ENCODE measurements at places on chromosomes 4 and X. TPM values are rescaled to one million over a fixed set of nuclear protein-coding genes. Genes with fewer than 3 reads are reported as not detected.
A peak's percentile ranks its signal among the peaks of the same experiment; 100 is the strongest.

DNA sequence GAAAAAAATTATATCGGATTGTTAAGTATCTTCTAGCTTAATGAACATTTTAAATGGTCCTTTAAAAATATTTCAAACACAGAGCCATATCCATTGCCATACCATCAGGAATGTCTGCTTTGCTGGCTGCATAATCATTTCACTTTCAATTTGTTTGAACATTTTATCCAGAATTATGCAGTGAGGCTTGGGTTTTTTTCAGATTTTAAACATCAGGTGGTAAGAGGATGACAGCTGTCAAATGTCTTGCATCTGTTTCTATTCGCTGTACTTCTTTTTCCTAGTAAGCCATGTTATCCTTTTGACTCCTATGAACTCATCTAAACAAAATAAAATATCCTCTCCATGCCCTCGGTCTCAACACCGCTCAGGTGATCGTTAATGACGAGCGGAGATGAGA, 802 bp downstream of the RFC1 start:
- DNase-seq = no peak

DNA sequence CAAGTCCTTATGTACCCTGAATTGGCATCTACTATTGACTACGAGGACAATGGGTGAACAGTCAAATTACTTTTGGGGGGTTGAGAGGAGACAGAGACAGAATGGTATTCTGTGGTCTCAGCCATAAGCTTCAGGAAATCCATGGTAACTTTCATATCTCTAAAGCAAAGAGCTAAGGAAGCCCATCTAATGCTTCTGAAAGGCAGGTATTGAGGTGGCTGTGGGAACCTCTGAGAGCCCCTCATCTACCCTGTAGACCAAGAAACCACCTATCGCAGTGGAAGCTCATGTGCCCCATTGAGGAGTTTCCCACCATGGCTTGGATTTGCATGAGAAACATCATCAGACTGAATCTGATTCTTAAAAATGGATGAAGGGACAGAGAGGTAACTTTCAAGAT, 23.1 kb upstream of the BMP2K start:
- no peak for DNase-seq

DNA sequence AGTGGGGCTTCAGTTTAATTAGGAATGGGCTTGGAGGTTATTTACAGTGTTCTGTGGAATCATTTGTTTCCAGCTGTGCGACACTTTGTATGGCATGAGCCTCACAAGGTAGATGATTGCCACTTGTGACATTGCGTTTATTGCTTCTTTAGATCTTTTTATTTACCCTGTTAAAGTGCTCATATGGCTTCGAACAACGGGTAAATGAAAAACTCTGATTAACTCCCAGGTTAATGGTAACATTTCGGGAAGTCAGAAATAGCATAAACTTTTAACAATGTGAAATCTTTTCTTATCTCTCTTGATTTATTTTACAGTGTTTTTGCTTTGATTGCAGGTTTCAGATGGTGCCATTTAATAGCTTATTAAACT, 494.3 kb downstream of the IDS start:
- no peak for DNase-seq

DNA sequence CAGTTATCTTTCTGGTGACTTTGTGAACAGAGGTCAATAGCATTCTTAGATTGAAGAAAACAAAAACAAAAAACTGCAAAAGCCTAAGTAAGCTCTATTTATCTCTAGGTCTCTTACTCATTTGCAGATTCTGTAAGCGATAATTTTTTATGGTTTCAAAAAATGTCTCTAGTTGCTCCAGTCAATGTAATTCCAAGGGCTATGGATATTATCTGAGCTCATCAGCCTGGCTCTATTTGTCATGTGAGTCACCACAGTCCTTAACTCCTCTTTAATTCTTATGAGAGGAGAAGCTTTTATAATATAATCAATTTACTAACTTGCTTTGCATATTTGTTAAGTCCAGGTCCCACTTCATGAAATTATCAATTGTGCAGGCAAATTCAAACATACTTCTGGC, 79.1 kb downstream of the NPFFR2 start:
- no peak for DNase-seq

- DNase-seq = no peak
These were observed 94.3 kb downstream of the FAM193A start for GRCh38 chr4:2630556-2631273.

DNA sequence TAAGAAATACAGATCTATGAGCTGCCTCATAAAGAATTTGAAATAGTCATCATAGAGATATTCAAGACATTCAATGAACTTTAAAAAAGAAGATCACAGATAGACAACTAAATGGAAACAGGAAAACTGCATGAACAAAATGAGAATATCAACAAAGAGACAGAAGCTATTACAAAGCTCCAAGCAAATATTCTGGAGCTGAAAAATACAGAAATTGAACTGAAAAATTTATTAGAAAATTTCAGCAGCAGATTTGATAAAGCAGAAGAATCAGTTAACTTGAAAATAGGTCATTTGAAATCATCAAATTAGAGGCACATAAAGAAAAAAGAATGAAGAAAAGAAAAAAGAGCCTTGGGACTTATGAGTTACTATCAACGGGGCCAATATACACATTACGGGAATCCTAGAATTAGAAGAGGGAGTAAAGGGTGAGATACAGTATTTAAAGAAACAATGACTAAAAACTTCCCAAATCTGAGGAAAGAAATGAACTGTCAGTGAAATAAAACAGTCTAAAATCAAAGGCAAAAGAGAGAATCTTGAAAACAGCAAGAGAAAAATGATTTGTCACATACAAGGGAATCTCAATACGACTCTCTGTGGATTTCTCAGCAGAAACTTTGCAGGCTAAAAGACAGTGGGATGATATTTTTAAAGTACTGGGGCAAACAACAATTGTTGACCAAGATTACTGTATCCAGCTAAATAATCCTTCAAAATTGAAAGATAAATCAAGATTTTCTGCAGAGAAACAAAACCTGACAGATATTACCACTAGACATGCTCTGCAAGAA, 641.6 kb downstream of the ANKRD50 start:
- DNase-seq = peak; percentile 7

- DNase-seq = no peak
These were observed 52.4 kb downstream of the DDX3X start for GRCh38 chrX:41386222-41386990.

DNA sequence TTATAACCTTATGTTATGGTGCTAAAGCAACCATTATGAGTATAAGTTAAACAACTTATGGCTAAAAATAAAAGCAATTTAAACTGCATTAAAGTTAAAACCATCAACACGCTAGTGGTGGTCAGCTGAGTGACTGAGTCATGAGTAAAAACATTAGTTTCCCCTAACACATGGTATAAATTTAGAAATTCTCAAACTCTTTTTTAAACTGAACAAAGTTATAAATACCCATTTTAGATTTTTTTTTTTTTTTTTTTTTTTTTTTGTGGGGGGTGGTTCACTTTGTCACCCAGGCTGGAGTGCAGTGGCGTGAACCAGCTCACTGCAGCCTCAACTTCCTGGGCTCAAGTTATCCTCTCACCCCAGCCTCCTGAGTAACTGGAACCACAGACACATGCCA, 5.4 kb upstream of the BBS7 start:
- no peak for DNase-seq

GRCh38 chr4:84218031-84218430, 281.1 kb downstream of the NKX6-1 start:
- DNase-seq = no peak

GRCh38 chr4:151934766-151935165, 174.0 kb upstream of the GATB start:
- no peak for DNase-seq

GRCh38 chrX:30653415-30654131, at the start of gene GK:
Gene GK, plus strand, starts transcription at chrX:30653423. Its CDS starts 115 bp downstream, at chrX:30653538.
- DNase-seq = peak; percentile 19

- DNase-seq = no peak
These were observed 83.4 kb upstream of the SHISA3 start for GRCh38 chr4:42313872-42314271.

GRCh38 chr4:149555799-149556198, 259.8 kb downstream of the IQCM start:
- no peak for DNase-seq

DNA sequence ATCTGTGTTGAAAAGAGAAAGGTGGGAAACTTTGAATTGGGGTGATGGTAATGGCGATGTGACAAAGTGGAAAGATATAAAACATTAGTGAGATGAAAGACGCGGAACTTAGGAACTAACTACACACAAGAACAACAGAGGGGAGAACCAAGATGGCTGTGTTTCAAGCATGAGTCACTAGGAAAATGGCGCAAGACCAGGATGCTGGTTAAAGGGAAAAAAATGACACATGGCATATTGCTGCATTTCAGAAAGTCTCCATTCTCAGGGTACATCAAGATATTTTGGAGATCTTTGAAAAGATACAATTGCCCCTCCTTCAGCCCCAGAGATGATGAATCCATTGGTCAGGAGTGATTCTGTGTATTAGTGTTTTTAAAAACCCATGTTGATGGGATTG, 164.4 kb downstream of the FBXO8 start:
- DNase-seq = no peak

- DNase-seq = no peak
These were observed 33.6 kb upstream of the HEPH start for GRCh38 chrX:66130469-66130868.

DNA sequence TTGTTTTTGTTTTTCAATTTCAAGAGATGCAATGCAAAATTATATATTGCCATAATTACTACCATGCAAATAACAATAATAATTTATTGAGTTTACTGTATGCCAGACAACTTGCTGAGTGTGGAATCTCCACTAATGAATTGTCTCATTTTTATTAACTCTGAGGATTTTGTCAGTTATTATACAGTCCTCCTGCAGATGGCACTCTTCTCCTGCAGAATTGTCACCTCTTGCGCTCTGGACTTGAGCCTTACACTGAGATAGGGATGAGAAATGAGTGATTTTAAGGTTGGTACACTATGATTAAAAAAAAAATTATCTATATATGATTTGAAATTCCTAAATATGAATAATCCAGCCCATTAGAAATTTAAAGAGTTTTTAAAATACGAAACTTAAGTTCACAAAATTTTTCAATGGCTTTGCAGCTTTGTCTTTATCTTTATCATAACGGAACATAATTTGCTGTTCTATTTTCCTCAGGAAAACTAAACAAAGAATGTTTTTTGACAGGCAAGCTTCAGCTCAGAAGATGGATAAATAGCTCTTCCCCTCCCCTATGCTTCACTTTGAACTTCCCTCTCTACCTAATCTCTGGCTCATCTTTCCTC, 12.7 kb upstream of the PAQR3 start:
- DNase-seq = peak; percentile 62

- DNase-seq = peak; percentile 37
These were observed 31.0 kb upstream of the HTRA3 start for GRCh38 chr4:8238515-8239053.

DNA sequence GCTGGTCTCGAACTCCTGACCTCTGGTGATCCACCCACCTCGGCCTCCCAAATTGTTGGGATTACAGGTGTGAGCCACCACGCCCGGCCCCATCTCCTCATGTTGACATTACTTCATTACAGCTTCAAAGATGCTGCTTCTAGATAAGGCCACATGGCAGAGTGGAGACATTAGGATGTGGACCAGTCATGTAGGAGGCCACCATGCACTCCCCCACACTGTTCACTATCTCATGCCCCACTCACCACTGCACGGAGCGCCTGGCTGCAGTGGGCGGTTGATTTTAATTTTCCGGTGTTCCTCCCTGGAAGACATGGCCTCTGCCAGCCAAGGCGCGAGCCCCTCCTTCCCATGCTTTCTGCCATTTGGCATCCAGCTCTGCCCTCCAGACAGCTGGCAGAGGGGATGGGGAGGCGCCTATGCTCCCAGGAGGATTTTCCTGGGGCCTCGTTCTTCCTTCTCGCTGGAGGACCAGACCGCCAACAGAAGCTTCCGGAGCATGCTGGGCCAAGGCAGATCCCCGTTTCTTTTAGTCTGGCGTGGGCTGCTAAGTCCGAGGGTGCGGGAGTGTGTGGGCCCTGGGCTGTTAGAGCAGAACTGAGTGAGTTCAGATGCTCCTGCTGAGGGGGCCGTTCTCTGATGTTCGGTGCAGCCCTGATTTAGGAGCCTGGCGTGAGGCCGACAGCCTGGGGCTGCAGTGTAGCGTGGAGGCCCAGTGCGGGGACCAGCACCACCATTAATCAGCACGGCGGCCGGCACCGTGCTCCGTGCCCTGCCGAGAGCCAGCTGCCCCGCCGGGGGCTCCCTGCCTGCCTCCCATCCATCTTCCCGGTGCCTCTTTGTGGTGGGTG, 93.1 kb downstream of the SORCS2 start:
- DNase-seq = no peak

DNA sequence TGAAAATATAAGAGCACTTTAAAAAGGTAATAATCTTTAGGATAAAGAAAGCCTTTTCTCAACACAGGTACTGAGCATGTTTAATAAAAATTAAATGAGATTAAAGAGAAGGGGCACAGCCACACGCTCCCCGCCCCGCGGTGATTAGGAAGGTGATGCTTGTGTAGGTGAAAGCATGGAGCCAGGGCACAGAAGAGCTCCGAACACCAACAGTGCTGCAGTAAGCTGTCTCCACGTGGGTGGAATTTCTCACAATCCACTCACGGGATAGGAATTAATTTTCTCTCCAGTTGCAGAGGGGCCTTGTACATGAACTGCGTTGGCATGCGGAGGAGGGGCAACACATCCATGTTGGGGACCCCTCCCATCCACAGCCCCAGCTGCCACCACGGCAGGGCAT, 27.0 kb downstream of the DCTD start:
- no peak for DNase-seq

- no peak for DNase-seq
These were observed 512.3 kb upstream of the EPHA5 start for GRCh38 chr4:66182636-66183035.

- DNase-seq = no peak
These were observed 90.8 kb upstream of the SMARCAD1 start for GRCh38 chr4:94116842-94117241.

GRCh38 chr4:41874398-41874797, 60.8 kb upstream of the TMEM33 start:
- no peak for DNase-seq

QDPR gene
- total RNA-seq = 2.5 TPM

SERTM2 gene
- total RNA-seq = not detected

COL4A5 gene
- total RNA-seq = not detected

MAP7D2 gene
- not detected for total RNA-seq

RHOXF2B gene
- total RNA-seq = not detected

UBL4A gene
- total RNA-seq = 49.7 TPM

SMIM10L2A gene
- total RNA-seq = 0.13 TPM
